ENCODE measurements at places on chromosomes 4 and X. TPM values are rescaled to one million over a fixed set of nuclear protein-coding genes. Genes with fewer than 3 reads are reported as not detected.

DNA sequence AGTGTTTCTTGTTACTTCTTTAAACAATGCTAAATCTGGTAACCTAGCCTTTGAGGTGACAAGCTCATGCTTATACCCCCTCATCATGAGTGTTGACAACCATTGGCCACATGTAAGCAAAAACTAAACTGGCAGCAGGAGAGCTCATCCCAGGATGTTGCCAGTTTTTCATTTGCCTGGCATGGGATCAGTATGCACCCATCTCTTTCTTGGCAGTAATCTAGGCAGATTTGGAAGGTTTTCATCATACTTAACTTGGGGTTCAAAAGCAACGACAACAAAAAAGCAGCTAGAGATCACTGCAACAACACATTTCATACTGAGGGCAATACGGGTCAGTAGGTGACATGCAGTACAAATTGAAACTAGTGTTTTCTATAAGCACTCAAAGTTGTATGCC, 122.0 kb downstream of the PPA2 start:
- DNase-seq: no peak

COL4A5 gene
- 58.4 TPM for total RNA-seq

DNA sequence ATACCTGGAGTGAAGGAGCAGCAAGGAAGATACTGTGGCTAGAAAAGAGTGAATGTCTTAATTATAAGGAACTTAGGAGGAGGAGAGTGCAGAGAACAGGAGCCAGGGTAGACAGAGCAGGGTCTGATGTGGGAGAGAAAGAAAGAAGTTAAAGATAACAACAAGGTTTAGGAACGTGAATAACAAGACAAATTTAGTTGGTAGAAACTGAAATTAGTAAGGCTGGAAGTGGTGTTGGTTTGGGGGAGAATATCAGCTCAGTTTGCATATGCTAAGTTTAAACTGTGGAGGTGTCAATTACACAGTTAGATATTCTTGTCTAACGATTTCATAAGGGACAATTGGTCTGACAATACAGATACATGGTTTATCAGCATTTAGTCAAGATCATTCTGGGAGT, 1123.7 kb upstream of the PABPC4L start:
- DNase-seq: no peak

EPHA5 gene
- total RNA-seq: 25.1 TPM

GRCh38 chr4:47849466-47849865, 11.6 kb upstream of the CORIN start:
- no peak for DNase-seq
